ENCODE measurements at places on chromosomes 12 and 14. TPM values are rescaled to one million over a fixed set of nuclear protein-coding genes. Genes with fewer than 3 reads are reported as not detected.

The TAS2R10 gene
- polyA plus RNA-seq, result 2.2 TPM

The PMCH gene
- polyA plus RNA-seq, result 1.3 TPM

The LMNTD1 gene
- polyA plus RNA-seq, result not detected

The TROAP gene
- 23.7 TPM for polyA plus RNA-seq

The PFDN5 gene
- polyA plus RNA-seq, result 702 TPM

The KRT4 gene
- polyA plus RNA-seq, result 0.80 TPM

The KLRC3 gene
- not detected for polyA plus RNA-seq

The MSI1 gene
- polyA plus RNA-seq, result 18.7 TPM

The DPY19L2 gene
- polyA plus RNA-seq, result 21.5 TPM

The CLEC2B gene
- 4.2 TPM for polyA plus RNA-seq
